ENCODE measurements at places on chromosomes 16 and 17. TPM values are rescaled to one million over a fixed set of nuclear protein-coding genes. Genes with fewer than 3 reads are reported as not detected.

The DNAH3 gene
- total RNA-seq = not detected

The KCNH4 gene
- 0.04 TPM for total RNA-seq

- no peak for DNase-seq
- no peak overlapping the region for H3K27ac ChIP-seq
- H3K36me3 ChIP-seq = peaks cover 4% of the 10 kb centered on the region
- no peaks in the 10 kb centered on the region for H3K27me3 ChIP-seq
- peaks cover 12% of the 10 kb centered on the region for H3K4me1 ChIP-seq
- H3K4me3 ChIP-seq = no peak overlapping the region
Measured at GRCh38 chr17:32148351-32148750, 6.0 kb downstream of the RHOT1 start.

- H3K27ac ChIP-seq = no peak overlapping the region
- H3K27me3 ChIP-seq = no peaks in the 10 kb centered on the region
- H3K4me3 ChIP-seq = no peak overlapping the region
- DNase-seq = no peak
- H3K4me1 ChIP-seq = peaks cover 24% of the 10 kb centered on the region
- peaks cover 18% of the 10 kb centered on the region for H3K36me3 ChIP-seq
Measured at GRCh38 chr17:7203391-7203790, 16.2 kb downstream of the DLG4 start.

- H3K27ac ChIP-seq = no peak overlapping the region
- DNase-seq = no peak
- no peaks in the 10 kb centered on the region for H3K27me3 ChIP-seq
- no peak overlapping the region for H3K4me3 ChIP-seq
Measured at GRCh38 chr17:40547079-40547784, 18.0 kb downstream of the CCR7 start.
